SJCRH30 (cell line): ENCODE measurements at places on chromosomes 11 and 22.

DNA sequence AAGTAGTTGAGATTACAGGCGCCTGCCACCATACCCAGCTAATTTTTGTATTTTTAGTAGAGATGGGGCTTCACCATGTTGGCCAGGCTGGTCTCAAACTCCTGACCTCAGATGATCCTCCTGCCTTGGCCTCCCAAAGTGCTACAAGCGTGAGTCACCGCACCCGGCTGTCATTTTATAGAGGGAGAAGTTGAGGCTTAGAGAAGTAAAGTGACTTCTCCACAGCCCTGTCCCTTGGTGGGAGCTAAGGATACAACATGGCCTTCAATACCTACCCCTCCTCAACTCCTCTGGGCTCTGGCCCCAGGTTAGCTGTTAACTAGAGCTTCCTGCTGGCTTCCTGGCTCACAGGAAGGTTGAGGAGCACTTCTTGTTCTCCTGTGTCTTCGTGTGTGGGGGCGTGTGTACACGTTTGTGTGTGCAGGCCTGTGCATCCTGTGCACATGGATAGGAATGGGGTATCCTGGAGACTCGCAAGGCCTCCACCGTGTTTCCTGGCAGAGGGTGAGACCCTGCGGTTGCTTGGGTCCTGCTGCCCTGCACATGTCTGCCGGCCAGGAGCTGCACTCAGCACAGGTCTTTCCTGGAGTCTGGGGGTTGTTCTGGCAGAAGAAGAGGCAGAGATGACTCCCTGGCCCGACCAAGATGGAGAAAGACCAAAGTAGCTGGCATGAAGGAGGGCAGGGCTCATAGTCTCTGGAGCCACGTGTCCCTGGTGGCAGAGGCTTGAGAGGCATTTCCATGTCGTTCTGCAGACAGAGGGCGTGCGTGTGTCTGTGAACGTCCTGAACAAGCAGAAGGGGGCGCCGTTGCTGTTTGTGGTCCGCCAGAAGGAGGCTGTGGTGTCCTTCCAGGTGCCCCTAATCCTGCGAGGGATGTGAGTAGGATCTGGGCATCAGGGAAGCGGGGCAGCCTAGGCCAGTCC lies 2.4 kb downstream of the SIDT2 start:
- DNase-seq = no peak

DNA sequence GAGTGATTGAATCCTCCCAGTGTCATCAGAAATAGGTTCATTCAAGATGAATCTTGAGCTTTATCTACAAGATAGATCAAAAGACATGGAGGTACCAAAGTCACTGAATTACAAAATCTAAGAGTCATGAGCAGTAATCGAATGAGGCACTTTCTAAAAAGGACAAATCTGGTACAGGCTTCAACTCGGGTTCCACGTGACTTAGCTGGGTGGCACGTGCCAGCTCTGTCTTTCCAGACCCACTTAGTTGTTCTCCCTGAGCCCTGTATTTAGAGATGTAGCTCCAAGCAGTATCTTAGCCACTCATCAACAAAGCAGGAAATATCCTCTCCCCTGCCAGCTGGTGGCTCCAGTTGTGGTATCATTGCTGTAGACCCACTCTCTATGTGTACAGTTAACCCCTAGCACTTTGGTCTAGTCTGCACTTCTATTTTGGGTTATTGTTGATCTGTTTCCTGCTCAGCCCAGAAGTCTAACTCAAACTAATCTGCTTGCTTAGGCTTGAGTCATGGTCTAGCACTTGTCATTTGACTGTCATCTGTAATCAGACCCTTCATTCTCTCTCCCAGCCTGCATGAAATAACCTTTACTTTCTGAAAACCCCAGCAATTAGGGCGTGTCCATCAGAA lies 528.7 kb downstream of the ETS1 start:
- no peak for DNase-seq

DNA sequence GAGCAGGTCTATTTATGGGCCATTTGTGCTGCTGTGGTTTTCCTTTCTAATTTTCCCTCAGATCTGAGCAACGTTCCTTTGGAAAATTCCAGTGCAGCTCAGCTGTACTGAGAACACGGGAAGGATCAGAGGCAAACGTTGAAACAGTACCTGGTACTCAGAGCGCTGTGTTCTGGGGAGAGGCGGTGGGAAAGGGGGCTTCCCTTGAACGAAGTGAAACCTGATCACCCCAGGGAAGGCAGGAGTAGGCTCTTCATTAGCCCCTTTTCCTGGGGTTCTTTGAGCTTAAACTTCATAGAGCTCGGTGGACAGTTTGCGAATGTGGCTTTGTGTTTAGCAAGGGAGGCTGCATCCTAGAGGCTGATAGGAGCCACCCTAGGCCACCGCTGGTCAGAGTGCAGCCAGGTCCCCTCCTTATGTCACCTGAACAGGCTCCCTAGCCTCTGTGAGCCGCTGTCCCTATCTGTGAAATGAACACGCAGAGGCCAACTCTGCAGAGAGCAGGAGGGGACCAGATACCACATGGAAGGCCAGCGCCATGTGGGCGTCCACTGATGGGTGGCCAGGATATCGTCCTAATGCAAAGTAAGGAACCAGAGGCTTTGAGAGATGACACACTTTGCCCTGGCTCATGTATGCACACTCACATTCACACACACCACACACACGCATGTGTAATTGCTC lies 1464.8 kb downstream of the BRD1 start:
- DNase-seq = no peak

DNA sequence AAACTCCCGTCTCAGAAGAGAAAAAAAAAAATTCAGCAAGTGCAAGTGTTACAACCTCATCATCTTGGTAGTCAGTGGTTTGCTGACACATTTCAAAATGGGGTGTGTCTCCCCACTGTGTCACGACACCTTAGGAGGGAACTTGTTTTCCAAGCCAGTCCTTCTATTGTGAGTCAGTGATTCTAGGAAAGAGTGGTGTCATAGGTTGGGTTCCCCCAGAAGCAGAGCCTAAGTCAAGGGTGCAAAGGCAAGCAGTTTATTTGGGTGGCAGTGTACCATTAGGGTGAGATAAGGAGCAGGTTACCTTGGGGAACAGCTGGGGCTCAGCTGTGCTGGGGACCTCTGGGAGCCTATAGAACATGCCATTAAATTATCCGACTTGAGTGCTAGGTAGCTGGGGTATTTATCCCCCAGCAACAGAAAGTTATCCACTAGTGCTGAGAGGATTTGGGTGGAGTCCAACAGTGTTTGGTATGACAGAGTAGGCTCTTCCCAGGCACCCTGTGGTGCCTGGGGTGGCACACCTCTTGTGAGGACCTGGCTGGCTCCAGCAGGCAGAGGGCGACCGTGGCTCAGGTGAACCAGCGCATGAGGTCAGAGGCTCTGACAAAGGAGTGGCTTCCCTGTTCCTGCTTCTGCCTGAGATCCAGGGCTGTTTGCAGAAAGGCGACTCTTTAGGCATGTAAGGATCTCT lies 41.7 kb downstream of the KIAA1671 start:
- DNase-seq = no peak

DNA sequence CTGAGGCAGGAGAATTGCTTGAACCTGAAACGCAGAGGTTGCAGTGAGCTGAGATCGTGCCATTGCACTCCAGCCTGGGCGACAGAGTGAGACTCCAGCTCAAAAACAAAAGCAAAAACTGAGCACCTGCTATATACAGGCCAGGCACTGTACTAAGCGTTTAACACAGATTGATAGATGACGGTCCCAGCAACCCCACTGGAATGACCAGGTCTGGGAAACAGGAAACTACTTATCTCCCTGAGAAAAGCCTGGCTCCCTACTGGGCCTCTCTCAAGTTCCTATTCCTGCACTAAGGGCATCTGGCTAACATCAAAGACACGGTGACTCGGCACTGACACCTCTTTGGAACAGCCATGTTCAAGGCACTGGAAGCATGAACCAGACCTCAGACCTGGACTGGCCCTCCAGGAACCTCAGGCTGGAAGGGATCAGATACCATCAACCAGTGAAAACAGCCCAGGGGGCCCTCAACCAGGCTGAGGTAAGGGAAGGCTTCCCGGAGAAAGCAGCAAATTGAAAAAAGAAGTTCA lies 16.6 kb downstream of the ARAP1 start:
- DNase-seq = no peak

GRCh38 chr11:34583818-34584217 lies 37.1 kb upstream of the EHF start:
- no peak for DNase-seq

GRCh38 chr11:105244160-105244825 lies 104.7 kb upstream of the CARD18 start:
- DNase-seq = peak; percentile 6

DNA sequence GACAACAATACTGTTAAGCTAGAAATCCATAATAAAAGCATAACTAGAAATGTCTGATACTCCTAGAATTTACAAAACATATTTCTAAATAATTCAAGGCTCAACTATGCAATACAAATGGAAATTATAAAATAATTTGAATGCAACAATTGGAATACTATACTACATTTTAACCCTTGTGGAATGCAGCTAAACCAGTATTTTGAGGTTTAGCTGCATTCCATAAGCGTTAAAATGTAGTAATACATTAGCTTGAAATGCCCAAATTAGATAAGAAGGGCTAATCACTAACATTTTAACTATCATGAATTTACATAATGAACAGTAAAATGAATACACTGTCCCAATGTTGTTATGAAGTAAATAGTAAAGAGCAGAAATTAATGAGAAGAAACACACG lies 617.2 kb upstream of the CHORDC1 start:
- no peak for DNase-seq

DNA sequence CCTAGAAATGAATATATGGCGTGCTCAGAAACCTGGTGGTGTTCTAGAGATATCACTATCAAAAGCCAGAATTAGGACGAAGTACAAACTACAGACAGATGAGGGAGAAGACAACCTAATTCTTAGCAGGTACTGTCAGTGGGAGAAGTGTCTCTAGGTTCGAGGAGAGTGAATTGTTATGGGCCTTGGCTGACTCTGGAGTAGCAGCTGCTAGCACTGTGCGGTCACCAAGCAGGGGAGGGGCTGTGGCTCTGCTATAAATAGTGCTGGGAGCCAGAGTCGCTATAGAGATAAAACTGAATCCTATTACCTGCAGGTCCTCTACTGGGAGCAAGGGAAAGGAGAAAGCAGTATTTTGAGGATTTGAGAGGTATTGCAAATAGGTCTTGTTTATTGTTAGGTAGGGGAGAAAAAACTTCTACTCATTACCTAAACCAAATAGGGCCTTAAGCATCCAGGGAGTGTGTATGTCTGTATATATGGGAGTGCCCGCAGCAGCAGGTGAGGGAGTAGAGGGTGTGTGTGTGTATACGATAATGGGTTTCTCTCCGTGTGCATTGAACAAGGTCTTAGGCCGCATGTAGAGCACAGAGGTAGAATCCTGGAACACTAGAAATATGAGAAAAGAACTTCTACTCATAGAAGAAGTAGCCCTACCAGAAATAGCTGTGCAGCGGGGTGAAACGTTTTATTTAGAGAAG lies 2.2 kb downstream of the MADD start:
- DNase-seq = peak; percentile 77

DNA sequence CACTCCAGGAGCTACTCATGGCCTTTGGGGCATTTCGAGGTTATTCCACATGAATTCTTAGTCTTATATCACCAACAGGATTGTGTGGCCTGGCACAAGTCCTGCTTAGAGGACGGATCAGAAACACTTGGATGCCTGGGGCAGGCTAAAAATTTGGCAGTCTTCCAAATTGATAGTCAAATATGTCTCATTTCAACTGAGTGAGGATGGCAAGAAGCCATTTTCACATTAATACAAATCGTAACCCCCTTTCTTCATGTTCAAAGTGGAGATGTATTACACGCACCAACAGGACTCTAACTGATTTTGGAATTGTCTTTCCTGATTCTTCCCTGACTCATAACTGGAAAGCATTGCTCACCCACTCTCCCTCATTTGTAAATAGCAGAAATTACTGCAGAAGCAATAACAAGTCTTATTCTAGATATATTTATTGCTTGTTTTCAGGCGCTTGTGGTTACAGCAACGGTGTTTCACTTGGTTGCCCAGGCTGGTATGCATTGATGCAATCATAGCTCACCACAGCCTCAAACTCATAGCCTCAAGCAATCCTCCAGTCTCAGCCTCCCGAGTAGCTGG lies 10.3 kb upstream of the CCDC86 start:
- no peak for DNase-seq

GRCh38 chr11:130700092-130700491 lies 216.2 kb downstream of the SNX19 start:
- DNase-seq = no peak

DNA sequence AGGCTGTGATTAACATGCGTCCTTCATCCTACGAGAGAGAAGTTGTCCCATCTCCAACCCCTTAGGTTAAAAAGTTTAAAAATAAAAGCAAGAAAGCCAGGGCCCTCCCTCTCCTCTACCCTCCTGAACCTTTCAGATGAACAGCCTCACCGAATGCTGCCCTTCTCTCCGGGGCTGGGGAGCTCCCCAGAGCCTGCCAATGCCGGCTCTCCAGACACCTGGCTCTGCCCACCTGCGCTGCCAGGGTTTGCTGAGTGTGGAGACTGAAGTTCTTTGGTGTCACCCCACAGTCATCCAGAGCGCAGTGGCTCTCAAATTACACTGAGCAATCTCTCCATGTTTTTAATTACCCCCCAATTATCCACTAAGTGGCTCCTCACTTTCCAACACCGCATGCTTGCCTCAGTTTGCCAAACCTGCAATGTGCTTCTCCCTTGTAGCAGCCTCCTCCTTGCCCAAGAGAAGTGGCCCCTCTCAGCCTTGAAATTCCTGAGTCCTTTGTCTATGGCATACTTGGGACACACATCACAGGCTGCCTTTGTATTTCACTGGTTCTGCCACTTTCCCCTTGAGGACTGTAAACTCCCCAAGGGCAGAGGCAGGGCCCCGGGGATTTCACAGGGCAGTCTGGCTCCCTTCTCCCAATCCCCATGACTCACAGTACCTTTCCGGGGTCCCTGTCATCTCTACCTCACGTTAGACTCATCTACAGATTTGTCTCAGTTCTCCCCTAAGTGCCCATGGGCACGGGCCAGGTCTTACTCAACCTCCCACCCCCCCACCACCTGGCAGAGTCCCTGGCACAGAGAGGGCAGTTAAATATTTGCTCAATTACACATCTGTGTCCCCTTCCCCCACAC lies 2.0 kb downstream of the MYH9 start:
- DNase-seq = peak; percentile 50

- no peak for DNase-seq
These were observed 70.7 kb upstream of the IGLL5 start for GRCh38 chr22:22816766-22817410.

DNA sequence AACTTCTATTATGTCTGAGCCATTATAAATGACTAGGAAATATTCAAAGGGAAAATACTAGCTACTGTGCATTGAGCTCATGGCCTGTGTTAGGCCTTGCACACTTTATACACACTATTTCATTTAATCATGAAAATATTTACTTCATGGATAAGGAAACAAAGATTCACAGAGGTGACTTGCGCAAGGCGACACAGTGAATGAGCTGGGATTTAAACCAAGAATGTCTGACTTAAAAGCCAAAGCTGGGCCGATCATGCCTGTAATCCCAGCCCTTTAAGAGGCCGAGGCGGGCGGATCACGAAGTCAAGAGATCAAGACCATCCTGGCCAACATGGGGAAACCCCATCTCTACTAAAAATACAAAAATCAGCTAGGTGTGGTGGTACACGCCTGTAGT lies 231.5 kb downstream of the MIAT start:
- no peak for DNase-seq

GRCh38 chr11:96095884-96096303 lies 172.0 kb upstream of the MTMR2 start:
- DNase-seq = no peak
